ENCODE measurements at places on chromosomes 12 and 14.

DNA sequence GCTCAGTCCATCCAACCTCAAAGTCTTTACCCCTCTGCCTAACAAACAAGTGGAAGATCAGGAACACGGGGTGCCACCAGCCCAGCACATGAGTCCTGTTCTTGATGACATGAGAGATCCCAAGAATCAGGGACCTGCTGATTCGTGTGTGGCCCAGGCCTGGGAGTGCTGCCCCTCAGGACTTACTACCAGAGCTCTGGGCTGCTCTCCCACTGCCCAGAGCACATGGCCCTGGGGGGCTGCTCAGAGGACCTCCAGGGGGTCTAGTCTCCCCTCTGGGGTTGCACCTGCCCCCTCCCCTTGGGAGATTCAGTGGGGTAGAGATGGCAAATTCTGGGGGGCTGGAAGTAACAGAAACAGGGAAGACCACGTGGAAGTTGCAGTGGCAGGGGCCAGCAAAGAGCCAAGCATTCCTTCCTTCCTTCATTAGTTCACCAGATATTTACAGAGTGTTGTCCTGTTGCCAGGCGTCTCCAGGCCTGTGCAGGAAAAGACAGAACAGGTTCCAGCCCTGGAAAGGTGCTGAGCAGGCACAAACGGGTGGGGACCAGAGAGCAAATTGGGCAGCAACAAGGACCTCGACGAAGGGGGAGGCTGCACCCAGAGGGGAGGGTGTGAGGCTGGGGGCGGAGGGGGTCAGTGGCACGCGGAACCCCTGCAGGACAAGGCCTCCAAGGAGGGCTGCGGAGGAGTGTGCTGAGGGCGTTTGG is 45.1 kb upstream of the MEG3 start:
- H3K4me1 ChIP-seq, result no peaks in the 10 kb centered on the region
- no peak overlapping the region for H3K27ac ChIP-seq
- H3K27me3 ChIP-seq, result peaks cover 2% of the 10 kb centered on the region
- no peak for DNase-seq
- no peak overlapping the region for H3K4me3 ChIP-seq

DNA sequence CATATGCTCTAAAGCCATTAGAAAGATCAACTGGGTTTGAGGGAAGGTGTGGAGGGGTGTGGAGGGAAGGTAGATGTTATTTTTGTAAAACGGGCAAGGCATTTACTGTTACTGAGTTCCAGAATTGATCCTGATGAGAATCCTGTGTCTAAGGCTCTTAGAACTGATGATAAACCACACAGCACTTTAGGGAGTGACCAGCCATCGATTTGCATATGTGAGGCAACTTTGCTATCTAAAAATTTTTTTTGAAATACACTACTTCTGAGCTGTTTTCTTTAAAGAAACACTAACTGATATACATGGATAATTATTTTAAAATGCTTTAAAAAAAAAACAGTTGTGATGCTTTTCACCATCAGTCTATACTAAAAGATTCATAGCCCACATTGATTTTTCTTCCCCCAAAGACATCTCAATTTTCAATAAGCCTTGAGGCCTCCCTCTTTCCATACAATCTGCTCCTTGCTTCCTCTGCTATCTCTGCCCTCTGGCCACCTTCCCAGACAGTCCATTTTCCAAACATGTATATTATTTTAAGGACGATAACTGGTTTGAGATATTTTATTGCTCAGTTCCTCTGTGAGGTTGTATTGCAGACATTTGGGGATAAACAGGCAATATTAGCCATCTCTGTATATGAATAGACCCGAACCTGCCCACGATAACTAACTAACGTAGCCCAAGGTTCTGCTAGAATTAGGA is 265.9 kb downstream of the EFCAB11 start:
- no peak for DNase-seq
- H3K27ac ChIP-seq, result no peak overlapping the region
- no peaks in the 10 kb centered on the region for H3K27me3 ChIP-seq
- H3K4me3 ChIP-seq, result no peak overlapping the region

GRCh38 chr14:64733321-64733720 is 29.1 kb downstream of the PLEKHG3 start:
- no peaks in the 10 kb centered on the region for H3K36me3 ChIP-seq
- no peak for DNase-seq
- H3K4me1 ChIP-seq, result peaks cover 18% of the 10 kb centered on the region
- H3K27ac ChIP-seq, result no peak overlapping the region
- H3K27me3 ChIP-seq, result no peaks in the 10 kb centered on the region

- peak; percentile 30 for DNase-seq
- no peaks in the 10 kb centered on the region for H3K36me3 ChIP-seq
- no peak overlapping the region for H3K27ac ChIP-seq
- peaks cover 6% of the 10 kb centered on the region for H3K4me1 ChIP-seq
- no peaks in the 10 kb centered on the region for H3K27me3 ChIP-seq
These were observed 90.9 kb upstream of the CCDC196 start for GRCh38 chr14:66395300-66395699.

DNA sequence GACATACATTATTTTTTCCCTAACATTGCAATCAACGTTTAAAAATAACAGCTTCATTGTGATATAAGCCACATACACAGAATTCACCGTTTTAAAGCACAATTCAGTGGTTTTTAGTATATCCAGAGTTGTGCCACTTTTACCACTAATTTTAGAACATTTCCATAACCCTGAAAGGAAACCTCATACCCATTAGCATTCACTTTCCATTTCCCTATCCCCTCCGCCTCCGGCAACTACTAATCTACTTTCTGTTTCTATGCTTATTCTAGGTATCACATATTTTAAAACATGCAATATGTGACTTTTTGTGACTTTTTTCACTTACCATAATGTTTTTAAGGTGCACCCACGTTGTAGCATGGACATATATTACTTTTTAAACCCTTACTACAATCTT is 55.6 kb upstream of the ISM2 start:
- H3K27ac ChIP-seq, result peak overlapping the region; percentile 78
- peak; percentile 33 for DNase-seq
- H3K4me1 ChIP-seq, result peaks cover 20% of the 10 kb centered on the region
- no peak overlapping the region for H3K4me3 ChIP-seq

DNA sequence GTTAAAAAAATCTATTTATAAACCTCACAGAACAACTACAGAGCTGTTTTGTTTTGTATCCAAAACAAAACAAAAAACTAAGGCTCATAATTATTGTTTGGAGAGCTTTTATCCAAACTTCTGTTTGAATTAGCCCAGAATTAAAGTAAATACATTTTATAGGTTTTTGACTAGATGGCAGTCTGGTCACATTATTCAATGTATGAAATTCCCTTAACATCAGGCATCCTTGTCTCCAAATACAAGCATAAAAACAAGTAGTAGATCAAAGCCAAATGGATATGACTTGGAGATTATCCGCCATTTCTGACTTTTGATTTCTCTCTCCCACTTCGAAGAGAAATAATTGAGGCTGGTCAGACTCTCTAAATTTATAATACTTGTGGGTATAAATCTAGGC is 63.5 kb downstream of the SLC38A1 start:
- peaks cover 35% of the 10 kb centered on the region for H3K4me1 ChIP-seq
- H3K27me3 ChIP-seq, result no peaks in the 10 kb centered on the region
- H3K36me3 ChIP-seq, result peaks cover 80% of the 10 kb centered on the region
- no peak overlapping the region for H3K4me3 ChIP-seq
- no peak overlapping the region for H3K27ac ChIP-seq

DNA sequence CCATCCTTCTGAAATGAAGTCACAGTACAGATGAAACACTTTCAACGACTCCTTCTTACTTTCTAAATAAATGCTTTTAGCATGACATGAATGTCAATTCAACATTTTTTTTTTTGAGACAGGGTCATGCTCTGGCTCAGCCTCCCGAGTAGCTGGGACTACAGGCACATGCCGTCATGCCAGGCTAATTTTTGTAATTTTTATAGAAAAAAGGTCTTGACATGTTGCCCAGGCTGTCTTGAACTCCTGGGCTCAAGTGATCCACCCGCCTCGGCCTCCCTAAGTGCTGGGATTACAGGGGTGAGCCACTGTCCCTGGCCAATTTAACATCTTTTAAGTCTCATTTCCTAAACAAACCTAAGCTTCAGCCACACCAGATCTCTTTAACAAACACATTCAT is 16.4 kb downstream of the GALNT6 start:
- H3K27ac ChIP-seq, result peak overlapping the region; percentile 23
- peaks cover 49% of the 10 kb centered on the region for H3K4me1 ChIP-seq
- H3K27me3 ChIP-seq, result no peaks in the 10 kb centered on the region
- DNase-seq, result no peak
- no peak overlapping the region for H3K4me3 ChIP-seq
- H3K36me3 ChIP-seq, result peaks cover 46% of the 10 kb centered on the region

Measured in activated CD4-positive, alpha-beta T cell treated with anti-CD3 and anti-CD28 coated beads for 36 hours (primary cell).